ENCODE measurements at places on chromosomes 7 and 10.

GRCh38 chr7:54967377-54967776 is 51.4 kb upstream of the EGFR start:
- no peak for DNase-seq

DNA sequence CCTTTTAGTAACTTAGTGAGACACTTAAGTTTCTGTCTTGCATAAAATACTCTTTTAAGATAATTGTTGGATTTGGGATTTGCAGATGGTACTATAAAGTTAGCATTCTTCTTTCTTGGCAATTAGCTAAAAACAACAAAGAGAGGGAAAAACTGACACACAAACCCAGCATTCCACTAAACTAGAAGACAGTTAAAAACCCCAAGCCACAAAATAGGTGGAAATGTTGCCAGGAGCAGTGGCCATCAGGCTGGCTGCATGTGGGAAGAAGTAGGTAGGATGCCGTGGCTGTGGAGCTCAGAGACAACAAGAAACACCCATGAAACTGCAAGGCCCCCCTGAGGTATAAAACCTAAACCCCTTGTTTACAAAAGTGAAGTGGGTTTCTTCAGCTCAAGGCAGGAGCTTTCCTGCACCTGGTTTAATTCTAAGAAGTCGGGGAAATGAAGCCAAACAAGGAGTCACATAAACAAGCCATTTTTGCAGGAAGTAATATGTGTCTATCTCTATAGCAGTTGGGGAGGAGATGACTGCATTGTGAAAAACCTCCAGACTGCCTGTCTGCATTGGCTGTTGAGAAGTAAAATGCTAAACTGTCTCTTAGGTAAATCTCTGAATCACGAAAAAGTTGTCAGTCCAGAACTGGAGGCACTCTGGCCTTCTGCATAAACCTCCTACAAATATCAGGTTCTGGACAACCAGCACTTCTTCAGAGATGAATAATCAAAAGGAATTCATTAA is 9.5 kb downstream of the RAB18 start:
- peak; percentile 62 for DNase-seq

DNA sequence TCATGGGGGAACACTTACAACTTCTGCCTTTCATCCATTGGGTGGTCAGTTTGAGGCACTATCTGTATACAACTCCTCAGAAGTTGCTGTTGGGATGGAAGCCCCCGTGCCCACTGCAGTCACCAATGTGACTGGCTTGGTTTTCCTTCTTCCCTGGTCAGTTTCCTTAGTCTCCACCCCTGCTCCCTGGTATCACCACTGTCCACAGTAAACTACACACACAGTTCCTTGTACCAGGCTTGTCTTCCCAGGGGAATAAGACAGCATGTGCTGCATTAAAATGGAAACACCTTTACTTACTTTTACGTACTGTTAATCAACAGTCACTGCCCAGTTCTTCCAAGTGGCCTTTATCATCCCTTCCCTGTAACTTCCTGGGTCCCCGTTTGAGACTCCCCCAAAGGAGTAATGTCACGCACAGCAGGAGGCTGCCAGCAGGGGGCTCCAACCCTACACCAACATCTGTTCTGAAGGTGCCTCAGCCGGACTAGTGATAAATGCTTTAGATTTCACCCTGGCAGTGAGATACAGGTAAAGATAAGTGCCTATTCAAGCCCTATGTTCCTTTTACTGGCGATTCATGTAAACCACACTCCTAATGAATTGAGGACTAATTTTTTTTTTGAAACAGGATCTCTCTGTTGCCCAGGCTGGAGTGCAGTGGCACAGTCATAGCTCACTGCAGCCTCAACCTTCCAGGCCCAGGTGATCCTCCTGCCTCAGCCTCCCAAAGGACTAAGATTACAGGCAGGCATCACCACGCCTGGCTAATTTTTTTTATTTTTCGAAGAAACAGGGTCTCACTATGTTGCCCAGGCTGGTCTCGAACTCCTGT is 45.3 kb upstream of the PIK3AP1 start:
- peak; percentile 78 for DNase-seq

- DNase-seq: no peak
These were observed 22.5 kb upstream of the ANTXRL start for GRCh38 chr10:46264336-46264735.

GRCh38 chr10:100623521-100624230 is 87.9 kb downstream of the HIF1AN start:
- DNase-seq: no peak

GRCh38 chr7:113267885-113268284 is 149.5 kb upstream of the SMIM30 start:
- DNase-seq: no peak

- DNase-seq: no peak
These were observed 406.9 kb downstream of the SFMBT2 start for GRCh38 chr10:7003831-7004395.

DNA sequence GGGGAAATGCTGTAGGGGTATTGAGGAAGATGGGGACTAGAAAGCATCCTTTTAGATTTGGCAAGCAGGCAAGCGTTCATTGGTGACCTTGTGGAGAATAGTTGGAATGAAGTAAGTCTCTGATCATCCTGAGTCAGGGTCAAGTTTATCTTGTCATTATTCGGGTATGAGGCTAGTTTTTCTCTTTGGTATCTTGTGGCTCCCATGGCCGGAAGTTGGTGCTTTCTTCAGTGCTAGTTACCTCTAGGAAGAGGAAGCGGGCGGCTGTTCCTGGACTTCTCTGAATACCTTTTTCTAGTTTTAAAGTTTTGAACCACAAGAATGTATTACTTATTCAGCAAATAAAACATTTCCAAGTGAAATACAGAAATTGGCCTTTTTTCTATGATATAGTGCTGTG is 9.2 kb downstream of the CREM start:
- no peak for DNase-seq

- peak; percentile 65 for DNase-seq
These were observed 111.0 kb upstream of the ANLN start for GRCh38 chr7:36278620-36279172.

- DNase-seq: peak; percentile 14
These were observed 519 bp upstream of the ZNF655 start for GRCh38 chr7:99557940-99558305.

DNA sequence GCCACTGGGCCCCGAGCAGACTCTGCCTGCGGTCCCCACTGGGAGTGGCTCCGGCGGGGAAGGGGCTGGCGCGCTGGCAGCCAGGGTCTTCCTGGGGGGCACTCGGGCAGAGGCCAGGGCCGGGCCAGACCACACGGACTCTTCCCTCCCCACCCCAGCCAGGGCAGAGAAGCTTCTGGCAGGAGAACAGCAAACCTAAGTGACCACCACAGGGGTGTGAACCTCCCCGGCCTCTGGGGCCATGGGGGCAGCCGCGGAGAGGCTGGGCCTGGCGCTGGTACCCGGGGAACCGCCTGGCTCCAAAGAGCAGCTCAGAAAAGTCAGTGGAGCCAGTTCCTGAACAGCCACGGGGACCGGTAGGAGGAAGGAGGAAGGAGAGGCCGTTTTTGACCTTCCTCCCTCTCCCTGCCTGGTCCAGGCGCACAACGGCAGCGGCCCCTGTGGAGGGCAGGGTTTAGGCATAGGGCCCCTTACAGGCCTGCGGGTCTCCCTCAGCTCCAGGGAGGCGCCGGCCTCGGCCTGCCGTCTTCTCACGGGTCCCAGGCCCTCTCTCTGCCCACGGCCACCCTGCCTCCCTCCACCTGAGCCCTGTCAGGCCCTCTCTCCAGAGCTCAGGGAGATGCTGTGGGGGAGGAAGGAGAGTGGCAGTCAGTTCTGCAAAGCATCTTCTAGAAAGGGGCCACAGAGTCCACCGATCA is 51.8 kb downstream of the TMEM209 start:
- no peak for DNase-seq

DNA sequence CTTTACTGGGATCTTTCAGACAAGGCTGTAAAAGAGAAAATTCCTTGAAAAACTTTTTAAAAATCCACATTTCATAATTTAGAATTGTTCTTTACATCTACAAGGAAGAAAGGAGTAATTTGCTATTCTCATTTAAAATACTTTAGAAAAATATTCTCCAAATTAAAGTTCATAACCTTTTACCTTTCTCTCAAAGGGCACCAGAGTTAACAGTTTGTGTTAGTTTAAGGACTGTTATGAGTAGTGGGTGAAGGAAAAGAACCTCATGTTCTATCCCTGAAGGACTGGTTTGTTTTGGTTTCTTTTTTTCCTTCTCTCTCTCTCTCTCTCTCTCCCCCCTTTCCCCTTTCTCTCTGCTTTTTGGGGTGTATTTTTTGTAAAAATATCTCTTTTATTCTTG is 4.1 kb downstream of the AGMO start:
- DNase-seq: no peak

DNA sequence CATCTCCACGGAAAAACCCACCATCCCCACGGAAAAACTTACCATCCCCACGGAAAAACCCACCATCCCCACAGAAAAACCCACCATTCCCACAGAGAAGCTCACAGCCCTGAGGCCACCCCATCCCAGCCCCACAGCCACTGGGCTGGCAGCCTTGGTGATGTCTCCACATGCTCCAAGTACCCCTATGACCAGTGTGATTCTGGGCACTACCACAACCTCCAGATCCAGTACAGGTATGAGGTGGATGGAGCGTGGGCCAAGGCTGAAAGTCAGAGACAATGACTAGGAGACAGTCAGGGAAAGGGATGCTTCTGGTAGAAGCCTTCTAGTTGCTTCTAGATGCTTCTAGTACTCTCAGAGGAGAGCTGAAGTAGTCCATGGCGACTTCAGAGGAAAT is 19.6 kb downstream of the ZAN start:
- DNase-seq: no peak

DNA sequence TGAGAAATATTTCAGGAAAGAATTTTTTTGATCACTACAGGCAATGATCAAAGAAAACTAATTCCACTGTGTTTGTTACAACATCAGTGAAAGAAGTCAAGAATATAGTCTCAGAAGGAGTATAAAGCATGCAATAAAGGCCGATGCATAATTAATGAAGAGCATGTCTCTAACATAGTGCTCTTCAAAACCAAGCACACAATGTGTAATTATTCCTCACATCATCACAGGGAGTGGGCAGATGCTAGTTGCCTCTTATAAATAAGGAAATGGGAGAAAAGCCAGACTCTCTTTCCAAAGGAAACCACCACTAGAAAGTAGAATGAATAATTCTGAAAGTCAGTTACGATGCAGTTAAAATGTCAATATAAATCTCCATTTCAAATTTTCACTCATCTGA is 220.1 kb downstream of the TEX36 start:
- DNase-seq: no peak

DNA sequence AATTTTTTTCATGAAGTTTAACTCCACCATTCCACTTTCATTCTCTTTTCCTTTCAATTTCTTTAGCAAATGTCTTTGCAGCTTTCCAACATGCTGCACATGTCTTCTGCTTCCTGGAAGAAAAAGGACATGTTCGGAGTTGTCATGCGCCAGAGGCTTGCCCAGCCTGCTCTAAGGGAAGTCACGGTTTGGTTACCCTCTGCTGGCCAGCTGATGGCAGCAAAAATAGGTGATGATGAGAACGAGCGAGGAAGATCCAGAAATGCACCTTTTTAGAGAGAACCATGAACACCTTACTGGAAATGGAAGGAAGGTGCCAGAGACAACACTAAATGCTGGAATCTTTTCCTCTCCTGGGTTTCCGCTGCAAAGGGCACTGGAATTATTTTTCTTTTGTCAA is 4.9 kb upstream of the ZSCAN21 start:
- DNase-seq: no peak

GRCh38 chr10:59997827-59998525 is 91.6 kb upstream of the CCDC6 start:
- DNase-seq: no peak
